Stimulated activated CD4-positive, alpha-beta T cell treated with anti-CD3 and anti-CD28 coated beads, Interleukin-1b, Interleukin-23, amount 100 ng/mL, for 1 hour (primary cell): ENCODE measurements at places on chromosomes 7 and 10.

GRCh38 chr10:74828946-74829345 is 2.5 kb downstream of the KAT6B start:
- DNase-seq = no peak

GRCh38 chr7:101814991-101815825 is 2.2 kb upstream of the CUX1 start:
- DNase-seq = peak; percentile 39

DNA sequence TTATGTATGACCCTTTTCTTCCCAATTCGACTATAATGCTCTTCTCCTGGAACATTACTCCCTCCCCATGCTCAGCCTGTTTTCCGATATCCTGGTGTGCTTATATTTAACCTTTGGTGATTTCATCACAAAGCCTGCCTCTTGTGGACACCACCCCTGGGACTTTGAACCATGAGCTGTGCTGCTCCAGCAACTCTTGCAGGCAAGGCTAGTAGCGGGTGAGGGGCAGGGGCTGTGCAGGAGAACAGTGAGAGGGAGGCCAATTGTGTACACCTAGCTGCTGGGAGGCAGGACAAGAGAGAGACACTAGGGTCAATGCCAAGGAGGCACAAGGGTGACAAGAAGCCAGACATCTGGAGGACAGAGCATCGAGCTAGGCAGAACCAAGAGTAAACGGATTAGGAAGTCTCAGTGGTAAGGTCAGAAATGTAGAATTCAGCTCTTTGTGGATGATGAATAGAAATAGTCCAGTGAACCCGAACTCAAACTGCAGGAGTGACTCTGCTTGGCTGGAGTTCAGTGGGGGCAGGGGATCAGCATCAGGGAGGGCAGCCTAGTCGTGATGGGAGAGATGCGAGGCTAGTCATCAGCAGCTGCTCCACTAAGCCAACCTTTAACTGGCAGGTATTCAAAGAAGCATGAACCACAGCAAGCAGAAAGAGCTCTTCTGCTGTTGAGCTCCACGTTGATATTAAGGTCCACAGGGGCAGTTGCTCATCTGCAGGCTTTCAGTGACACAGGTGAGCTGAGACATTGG is 31.0 kb upstream of the MKI67 start:
- no peak for DNase-seq

- DNase-seq = no peak
These were observed 759 bp downstream of the DNAJB12 start for GRCh38 chr10:72353965-72354355.

- no peak for DNase-seq
These were observed 396.8 kb upstream of the LRGUK start for GRCh38 chr7:133730360-133730759.

DNA sequence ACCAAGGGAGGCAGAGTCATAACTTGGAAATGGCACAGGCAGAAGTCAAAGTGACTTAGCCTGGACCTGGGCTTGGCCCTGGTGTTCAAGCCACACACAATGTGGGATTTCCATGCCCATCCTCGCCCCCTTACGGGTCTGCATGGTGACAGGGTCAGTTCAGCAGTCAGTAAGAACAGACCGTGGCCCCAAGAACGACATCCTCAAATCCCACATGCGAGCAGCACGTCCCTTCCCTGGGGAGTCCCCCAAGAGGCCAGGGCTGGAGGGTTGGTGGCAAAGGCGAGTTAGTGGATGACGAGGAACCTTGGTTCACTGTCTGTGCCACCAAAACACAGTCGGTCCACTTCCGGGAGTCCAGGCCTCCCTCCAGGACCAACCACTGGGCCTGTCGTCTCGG is 93.3 kb upstream of the MGMT start:
- DNase-seq = no peak

DNA sequence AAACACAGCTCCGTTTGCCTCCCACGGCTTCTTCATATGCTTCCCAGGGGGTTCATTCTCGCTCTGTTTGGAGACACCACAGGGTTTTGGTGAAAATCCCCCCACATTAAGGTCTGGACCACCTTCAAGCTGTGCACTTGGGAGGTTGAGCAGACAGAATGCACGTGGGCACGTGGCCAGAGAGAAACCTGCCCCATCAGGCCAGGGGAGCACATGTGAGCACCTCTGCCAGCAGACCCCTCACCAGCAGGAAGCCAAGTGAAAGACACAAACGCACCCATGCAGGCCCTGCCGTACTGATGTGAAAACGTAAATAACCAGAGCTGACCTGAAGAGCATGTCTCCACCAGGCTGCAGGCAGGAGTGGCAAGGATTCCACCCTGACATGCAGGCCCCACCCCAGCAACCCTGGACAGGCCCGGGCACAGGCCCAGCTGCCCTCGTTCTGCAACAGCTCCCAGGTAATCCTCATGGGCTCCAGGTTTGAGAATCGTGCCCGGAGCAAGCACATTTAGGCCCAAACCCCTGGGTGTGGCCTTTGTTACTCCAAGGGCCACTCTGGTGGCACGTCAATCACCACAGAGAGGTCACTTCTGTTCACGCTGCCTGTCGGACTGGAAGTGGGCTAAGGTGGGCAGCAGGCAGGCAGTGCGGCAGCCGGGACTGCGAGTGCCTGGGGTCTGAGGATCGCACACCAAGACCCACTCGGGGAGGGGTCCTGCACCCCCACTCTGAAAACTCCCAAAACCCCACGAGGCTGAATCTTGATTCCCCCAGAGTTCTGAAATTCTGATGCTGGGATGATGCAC is 184.4 kb downstream of the PTPRN2 start:
- DNase-seq = no peak

DNA sequence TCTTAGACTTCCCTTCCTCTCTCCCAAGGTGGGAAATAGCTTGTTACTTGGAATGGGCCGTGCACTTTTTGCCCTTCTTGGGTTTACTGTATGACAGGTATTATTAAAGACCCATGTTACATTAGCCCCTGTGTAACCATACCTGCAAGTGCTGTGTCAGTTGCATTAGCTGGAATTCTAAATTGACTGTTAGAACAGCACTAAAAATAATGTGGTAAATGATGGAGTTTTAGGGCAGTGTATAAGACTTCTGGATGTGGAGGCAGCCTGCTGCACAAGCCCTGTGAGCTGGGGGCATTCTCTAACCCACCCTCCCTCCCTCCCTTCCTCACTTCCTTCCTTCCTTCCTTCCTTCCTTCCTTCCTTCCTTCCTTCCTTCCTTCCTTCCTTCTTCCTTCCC is 52.7 kb downstream of the GALNT17 start:
- no peak for DNase-seq

- DNase-seq = no peak
These were observed 234.4 kb upstream of the IMMP2L start for GRCh38 chr7:111796671-111797070.

- DNase-seq = no peak
These were observed 133.4 kb downstream of the MACC1 start for GRCh38 chr7:20083781-20084180.

- DNase-seq = no peak
These were observed 39.0 kb downstream of the HTR5A start for GRCh38 chr7:155109121-155109520.

DNA sequence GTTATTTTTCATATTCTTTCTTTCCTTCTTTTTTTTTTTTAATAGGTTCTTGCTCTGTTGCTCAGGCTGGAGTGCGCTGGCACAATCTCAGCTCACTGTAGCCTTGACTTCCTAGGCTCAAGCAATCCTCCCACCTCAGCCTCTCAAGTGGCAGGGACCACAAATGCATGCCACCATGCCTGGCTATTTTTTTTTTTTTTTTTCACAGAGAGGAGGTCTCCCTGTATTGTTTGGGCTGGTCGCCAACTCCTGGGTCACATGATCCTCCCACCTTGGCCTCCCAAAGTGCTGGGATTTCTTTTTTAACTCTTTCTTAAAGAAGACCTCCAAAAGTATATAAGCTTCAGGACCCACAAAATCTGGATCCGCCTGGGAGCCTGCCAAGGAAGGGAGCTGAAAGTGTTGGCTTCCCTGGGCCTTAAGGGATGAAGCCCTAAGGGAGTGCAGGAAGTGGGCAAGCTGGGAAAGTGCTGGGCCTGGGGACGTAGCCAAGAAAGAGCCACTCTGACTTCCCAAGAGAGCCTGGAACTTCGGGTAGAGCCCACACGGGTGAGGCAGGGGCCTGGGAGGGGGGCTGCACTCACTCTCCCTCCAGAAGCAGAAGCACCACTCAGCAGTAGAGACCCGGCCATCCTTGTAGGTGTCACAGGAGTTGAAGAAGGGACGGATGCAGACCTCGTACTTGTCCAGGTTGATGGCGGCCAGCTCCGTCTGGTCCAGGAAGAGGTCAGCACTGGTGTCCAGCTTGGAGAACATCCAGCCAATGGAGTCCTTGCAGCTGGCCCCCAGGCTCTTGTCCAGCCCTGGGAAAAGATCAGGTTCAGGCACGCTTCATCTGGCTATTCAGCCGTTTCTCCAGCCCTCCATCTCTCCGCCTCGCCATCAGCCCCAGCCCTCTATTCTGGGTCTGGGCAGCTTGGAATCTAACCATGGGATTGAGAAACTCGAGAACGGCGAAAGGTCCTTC is 21.8 kb downstream of the SPOCK2 start:
- no peak for DNase-seq

GRCh38 chr10:60367024-60367423 is 22.7 kb downstream of the ANK3 start:
- no peak for DNase-seq

GRCh38 chr10:71381611-71382010 is 15.1 kb upstream of the CDH23 start:
- DNase-seq = no peak
